Smooth muscle cell of trachea (primary cell): ENCODE measurements at places on chromosomes 3 and 15. TPM values are rescaled to one million over a fixed set of nuclear protein-coding genes. Genes with fewer than 3 reads are reported as not detected.

Gene ZNF501
- 6.3 and 7.6 TPM in 2 replicates for total RNA-seq

Gene P2RY13
- total RNA-seq = not detected in 2 replicates

Gene KY
- 1.6 and 1.7 TPM in 2 replicates for total RNA-seq

Gene KLHL40
- total RNA-seq = not detected in 2 replicates

Gene PP2D1
- not detected in 2 replicates for total RNA-seq

Gene GOLGA8O
- total RNA-seq = 0.50 TPM in 1 of 2 replicates, not detected in the other

Gene ITGA11
- total RNA-seq = 3.1 and 8.6 TPM in 2 replicates
